ENCODE measurements at places on chromosomes 3 and 15.
A peak's percentile ranks its signal among the peaks of the same experiment; 100 is the strongest.

DNA sequence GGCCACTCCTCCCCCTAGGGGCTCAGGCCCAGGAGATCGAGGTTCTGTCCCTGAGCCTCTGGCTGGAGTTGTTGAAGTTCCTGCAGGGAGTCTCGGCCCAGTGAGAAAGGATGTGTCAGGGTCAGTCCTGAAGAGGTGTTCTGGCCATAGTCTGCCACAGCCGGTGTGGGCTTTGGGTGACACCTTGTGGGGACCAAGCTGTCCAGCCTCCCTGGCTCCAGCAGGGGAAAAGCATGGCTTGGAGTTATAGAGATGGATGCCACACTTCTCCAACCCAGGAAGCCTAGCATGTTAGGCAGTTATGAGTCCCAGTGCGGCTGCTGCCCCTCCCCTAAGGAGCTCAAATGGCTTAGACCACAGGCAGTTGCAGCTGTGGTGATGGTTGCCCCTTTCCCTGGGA, 945.6 kb upstream of the GBE1 start:
- no peak for DNase-seq

GRCh38 chr3:99789011-99789721, 28.5 kb upstream of the CMSS1 start:
- DNase-seq = peak; percentile 27

DNA sequence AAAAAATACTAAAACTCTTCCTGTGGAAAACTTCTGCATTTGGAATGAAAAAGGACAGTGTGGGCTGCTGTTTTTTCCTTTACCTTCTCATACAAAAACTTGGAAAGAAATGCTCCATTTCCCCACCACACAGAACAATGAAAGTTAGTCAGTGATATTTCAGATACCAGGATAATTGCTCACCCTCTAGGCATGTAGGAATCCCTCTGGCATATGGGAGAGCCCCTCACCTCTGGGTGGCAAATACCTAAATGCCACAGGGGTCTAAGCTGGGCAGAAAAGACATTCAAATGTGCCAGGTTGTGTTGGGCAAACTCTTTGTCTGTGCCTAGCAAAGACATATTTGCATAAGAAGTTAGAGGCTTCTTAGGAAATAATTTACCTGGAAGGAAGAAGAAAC, 560.3 kb upstream of the NR2F2 start:
- DNase-seq = no peak

- DNase-seq = no peak
These were observed 116.3 kb downstream of the CORO2B start for GRCh38 chr15:68695061-68695595.

GRCh38 chr3:195111319-195111705, 159.6 kb downstream of the XXYLT1 start:
- DNase-seq = no peak

Data from CD4-positive, alpha-beta T cell treated with Interleukin-4 for 4 hours (primary cell).